ENCODE measurements at places on chromosomes 13 and 19.

GRCh38 chr13:112456138-112457056 is 80.2 kb downstream of the SPACA7 start:
- no peak for DNase-seq

GRCh38 chr13:96403241-96403640 is 313.3 kb downstream of the HS6ST3 start:
- DNase-seq: no peak

GRCh38 chr13:109778102-109778542 is 8.3 kb downstream of the IRS2 start:
- DNase-seq: peak; percentile 26

DNA sequence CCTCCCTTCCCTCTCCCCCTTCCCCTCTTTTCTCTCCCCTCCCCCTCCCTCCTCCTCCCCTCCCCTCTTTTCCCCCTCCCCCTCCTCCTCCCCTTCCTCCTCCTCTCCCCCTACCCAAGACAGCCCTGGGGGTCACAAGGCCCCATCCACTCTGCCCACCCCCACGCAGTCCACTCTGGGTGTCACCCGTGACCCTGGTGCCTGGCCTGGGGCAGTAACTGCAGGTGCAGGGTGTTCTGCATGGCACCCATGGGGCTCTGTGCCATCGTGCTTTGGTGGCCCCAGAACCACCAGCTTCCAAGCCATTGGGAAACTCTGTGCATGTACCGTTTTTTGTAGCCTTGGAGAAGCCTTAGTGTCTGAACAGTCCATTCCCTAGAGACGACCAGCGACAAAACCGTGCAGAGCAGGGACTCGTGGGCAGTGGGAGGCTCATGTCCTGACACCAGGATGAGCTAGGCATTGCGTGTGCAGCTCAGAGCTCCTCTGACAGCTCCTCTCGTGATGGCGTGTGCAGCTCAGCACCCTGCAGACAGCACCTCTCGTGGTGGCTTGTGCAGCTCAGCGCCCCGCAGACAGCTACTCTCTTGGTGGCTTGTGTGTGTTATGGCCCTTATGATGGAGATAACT is 43.7 kb upstream of the F7 start:
- no peak for DNase-seq

GRCh38 chr13:100394005-100394695 is 194.4 kb downstream of the GGACT start:
- DNase-seq: no peak

DNA sequence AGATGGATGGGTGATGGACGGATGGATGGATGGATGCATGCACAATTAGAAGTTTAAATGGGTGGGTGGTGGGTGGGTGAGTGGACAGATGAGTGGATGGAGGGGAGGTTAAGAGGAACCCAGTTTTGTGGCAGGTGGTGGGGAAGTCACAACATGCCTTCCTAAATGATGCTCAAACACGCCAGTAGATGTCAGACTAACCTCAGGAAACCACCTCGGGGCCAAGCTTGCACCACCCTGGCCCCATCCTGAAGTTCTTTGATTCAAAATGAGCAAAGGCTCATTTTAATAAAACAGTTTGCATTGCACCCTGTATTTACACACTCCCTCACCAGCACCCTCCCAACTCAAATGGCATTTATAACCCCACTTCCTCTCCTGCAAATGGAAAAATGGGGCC is 91.4 kb upstream of the CACNA1A start:
- peak; percentile 75 for DNase-seq
